ENCODE measurements at places on chromosomes 3 and 15. TPM values are rescaled to one million over a fixed set of nuclear protein-coding genes. Genes with fewer than 3 reads are reported as not detected.

DNA sequence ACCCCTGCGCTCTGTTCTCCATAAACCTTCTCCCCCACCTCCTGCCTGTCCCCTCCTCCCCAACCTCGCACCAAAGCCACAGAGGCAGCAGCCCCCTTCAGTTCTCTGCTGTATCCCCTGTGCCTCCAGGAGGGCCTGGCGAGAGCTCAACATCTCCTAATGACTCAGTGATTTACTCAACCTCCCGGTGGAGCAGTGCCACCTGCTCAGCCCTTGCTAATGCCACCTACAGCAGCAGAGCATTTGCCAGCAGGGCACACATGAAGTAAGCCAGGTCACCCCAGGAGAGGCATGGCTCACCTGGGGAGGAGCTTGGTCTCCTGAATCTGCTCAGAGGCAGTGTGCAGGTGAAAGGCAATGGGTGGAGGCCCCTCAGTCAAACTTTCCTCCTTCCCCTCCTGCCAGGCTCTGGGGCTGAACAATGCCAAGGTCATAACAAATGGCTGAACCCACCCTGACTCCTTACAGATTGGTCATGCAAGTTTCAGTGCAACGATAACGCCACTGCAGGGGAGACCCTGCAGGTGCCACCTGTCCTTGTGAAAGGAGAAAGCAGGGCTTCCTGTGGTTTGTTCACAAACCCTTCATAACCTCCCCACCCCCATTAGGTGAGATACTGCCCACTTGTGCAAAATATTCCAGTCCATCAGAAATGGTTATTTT, 19.8 kb downstream of the TRPM1 start:
- DNase-seq: peak; percentile 91

DNA sequence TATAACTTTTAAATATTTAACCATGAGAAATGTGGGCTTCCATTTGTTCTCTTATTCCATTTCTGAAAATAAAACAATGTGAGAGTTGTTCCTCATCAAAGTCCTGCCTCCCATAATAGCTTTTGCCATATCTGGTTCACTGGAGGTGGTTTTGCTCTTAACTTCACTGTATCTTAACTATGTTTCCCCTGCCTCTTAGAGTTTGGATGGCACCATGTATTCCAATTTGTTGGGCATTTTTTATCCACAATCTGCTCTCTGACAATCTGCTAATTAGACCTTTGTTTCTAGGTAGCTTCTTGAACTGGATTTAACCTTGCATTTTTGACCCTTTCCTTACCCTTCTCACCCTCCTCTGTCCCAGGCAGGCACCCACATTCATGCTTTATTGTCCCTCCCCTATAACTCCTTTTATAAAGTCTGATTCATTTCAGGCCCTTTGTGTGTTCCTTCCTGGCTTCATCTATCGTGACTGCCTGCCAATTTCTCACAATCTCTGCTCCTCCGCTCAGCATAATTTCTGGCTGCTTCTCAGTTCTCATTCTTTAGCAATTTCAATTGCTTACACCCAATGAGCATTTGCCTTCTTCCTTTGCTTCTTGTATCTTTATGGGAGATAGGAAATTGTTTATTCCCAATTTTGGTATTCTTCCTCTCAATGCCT, 144.2 kb upstream of the ARHGEF26 start:
- DNase-seq: no peak

Gene LRRC15
- total RNA-seq: not detected

Gene FANCD2OS
- not detected for total RNA-seq

Gene CRABP1
- not detected for total RNA-seq

GRCh38 chr15:59168536-59168935, 38.1 kb upstream of the LDHAL6B start:
- no peak for DNase-seq

DNA sequence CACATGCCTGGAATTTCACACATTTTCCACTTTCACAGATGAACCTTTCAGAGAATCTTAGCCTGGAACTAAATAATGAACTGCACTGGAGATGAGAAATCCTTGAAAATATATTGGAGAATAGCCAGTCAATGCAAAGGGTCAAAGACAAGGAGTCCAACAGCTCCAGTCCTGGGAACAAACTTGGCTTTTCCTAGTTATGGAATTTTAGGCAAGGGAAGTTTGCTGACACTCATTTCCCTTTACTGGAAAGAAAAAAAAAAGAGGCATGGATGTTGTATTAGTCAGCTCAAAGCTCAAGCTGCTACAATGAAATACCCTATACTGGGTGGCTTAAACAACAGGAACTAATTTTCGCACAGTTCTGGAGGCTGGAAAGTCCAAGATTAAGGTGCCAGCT, 690.8 kb upstream of the ARPP21 start:
- no peak for DNase-seq

- no peak for DNase-seq
These were observed 103.5 kb downstream of the CHSY1 start for GRCh38 chr15:101148166-101148880.

DNA sequence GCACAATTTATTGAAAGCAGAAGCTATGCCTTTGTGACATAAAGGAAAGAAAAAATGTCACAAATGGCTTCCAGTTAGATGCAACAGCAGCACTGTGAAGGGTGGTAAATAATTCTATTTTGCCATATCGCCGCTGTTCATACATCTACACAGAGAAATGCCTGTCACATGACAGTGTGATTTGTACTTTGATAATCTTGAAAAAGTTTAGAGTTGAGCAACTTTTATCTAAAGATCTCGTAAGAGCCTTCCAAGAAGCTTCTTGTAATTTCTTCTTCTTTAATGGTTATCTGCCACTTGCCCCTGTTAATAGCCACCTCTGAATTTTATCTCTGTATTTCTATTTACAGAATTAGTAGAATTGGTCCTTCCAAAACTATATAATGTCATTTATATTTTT, 192.3 kb downstream of the ATP8B4 start:
- DNase-seq: no peak

DNA sequence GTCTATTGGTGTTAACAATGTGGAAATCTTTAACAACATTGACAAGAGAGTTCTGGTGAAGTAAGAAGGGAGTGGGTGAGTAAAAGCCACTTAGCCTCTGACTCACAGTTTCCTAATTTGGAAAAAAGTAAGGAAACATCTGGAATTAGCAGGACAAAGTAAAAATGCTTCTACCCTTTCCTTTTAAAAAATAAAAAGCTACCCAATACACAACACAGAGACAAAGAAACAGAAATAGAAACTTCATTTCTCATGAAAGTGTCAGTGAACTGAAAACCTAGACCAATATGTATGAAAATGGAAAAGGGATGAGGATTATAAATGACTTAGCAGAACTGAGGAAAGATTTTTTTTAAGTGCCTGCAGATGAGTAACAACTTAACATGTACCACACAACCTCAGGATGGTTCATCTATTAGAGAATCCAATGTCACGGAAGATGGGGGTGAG, 65.4 kb downstream of the SSR3 start:
- DNase-seq: no peak

DNA sequence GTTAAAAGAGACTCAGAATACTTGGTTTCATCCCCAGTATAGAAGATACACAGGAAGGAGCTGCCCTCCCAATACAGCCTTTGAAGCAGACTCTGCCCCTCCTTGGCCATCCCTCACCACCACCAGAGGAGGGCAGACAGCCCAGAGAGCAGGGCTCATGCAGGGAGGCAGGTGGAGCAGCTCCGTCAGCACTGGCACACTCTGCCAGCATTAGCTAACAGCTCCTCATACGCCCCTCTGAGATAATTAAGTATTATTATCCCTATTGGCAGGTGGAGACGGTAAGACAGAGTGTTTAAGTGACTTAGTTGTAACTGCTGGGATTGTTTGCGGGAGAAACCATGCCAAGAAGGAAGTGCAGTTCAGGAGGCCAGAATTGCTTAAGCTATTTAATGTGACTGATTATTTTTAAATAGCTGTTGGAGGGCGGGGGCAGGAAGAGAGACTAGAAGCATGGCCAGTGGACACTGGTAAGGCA, 434.0 kb downstream of the EPHB1 start:
- peak; percentile 6 for DNase-seq

GRCh38 chr15:57189466-57189865, 186.8 kb upstream of the CGNL1 start:
- no peak for DNase-seq

Gene PHLDB2
- 0.21 TPM for total RNA-seq

Gene GATM
- total RNA-seq: 0.53 TPM

Gene B3GNT5
- total RNA-seq: 6.7 TPM

- peak; percentile 28 for DNase-seq
These were observed 462 bp downstream of the EDEM1 start for GRCh38 chr3:5187920-5188418.
